Lower lobe of right lung (tissue), 2 donors: ENCODE measurements at places on chromosomes 4 and X. TPM values are rescaled to one million over a fixed set of nuclear protein-coding genes. Genes with fewer than 3 reads are reported as not detected.

CTAG1A gene
- not detected for total RNA-seq

PDGFC gene
- 30.6 TPM for total RNA-seq

DNA sequence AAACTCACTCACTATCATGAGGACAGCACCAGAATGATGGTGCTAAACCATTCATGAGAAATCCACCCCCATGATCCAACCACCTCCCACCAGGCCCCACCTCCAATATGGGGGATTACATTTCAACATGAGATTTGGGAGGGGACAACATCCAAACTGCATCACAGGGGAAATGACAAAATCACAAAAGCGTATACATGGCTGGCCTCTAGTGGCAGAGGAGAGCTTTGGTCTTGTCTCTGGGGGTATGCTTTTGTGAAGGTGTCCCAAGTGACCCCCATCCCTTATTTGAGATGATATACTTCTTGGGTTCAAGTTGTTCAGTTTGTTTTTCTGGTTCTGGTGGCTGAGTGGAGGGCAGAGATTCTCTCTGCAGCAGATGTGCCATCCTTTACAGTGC lies 8.5 kb upstream of the SETD7 start:
- DNase-seq: no peak
- no peak overlapping the region for H3K27ac ChIP-seq
- no peaks in the 10 kb centered on the region for H3K36me3 ChIP-seq

DNA sequence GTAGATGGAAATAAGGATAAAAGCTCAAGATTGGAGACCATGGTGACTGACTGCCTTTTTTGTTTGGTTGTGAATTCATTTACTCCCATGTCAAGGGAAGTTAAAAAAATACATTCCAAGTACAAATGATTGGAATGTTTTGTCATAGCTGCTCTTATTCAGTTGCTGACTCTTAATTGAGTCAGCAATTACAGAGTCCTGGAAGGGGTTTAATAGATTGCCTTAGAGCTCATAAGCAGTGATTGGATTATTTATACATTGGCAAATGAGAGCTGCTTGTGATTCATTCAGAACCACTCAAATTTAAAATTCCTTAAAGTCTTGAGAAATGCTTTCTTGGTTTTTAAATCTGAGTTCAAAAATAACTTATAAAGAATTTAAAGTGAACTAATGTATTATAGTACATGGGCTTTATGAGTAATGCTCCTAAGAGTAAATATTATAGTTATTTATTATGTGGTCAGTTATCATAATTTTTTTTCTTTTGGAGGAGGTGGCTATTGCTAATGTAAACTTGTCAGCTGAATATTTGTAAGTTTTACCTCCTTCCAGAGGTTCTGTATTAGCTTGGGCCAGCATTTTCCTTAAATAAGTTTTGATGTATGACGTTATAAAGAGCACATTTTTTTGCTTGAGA lies 13.6 kb downstream of the JADE1 start:
- H3K4me3 ChIP-seq: no peak overlapping the region
- H3K4me1 ChIP-seq: peaks cover 35% of the 10 kb centered on the region
- H3K27me3 ChIP-seq: no peaks in the 10 kb centered on the region

GRCh38 chr4:56739066-56739777 lies 58.1 kb upstream of the HOPX start:
- no peaks in the 10 kb centered on the region for H3K4me1 ChIP-seq
- no peak overlapping the region for H3K27ac ChIP-seq
- no peaks in the 10 kb centered on the region for H3K36me3 ChIP-seq
- DNase-seq: no peak

GRCh38 chr4:159229164-159229563 lies 126.3 kb downstream of the RAPGEF2 start:
- H3K36me3 ChIP-seq: no peaks in the 10 kb centered on the region
- no peaks in the 10 kb centered on the region for H3K27me3 ChIP-seq
- DNase-seq: no peak
- H3K4me1 ChIP-seq: peaks cover 31% of the 10 kb centered on the region

DNA sequence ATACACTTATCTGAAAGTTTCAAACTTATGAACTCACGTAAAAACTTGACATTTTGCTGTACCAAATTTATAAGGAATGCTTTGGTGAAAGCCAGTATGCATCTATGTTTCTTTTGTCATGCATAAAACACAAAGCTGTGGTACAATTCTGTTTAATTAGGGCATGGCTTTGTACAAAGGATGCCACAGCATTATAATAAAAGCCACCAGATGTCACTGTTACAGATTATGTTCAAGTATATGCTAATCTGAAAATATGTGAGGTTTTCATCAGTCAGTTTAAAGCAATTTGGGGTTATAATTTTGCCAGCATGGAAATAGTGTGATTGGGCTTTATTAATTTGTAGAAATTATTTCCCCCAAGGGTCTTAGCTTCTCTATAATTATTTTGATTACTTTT lies 69.0 kb downstream of the ATOH1 start:
- no peaks in the 10 kb centered on the region for H3K27me3 ChIP-seq
- H3K36me3 ChIP-seq: no peaks in the 10 kb centered on the region
- no peaks in the 10 kb centered on the region for H3K4me1 ChIP-seq
- no peak for DNase-seq
- no peak overlapping the region for H3K4me3 ChIP-seq

DNA sequence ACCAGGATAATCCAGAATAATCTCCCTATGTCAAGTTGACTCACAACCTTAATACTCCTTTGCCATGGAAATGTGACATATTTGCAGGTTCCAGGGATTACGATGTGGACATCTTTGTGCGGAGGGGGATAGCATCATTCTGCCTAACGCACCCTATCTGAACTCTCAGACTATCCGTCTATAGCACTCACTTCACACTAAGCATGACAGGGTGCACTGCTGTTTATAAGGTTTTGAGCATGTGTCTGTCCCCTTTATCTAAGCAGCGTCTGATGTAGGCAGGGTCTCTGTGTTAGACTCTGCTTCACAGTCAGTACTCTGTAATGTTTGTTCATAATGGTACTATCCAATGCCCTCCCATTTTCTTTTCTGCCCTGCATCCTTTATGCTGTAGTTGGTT lies 43.4 kb upstream of the PRSS48 start:
- H3K4me1 ChIP-seq: peaks cover 9% of the 10 kb centered on the region
- DNase-seq: no peak
- H3K27ac ChIP-seq: no peak overlapping the region
- no peaks in the 10 kb centered on the region for H3K27me3 ChIP-seq
- H3K4me3 ChIP-seq: no peak overlapping the region
